ENCODE measurements at places on chromosomes 13 and 19.

DNA sequence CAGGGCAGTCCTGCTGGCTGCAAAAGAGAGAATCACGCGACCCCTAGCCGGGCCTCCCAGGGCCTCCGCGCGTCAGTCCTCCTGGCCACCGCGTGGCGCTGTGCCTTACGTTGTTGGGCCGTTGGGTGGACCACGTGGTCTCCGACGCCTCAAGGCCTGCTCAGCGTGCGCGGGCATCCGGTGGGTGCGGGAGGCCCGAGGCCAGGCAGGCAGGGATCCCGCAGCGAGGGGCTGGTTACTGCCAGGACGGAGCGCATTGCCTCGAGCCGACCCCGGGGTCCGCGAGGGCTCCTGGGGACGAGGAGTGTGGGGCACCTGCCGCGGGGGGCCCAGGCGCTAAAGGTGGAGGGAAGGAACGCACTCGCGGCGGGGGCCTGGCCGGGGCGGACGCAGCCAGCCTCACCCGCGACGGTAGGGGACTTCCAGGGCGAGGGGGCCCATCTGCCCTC is at the start of gene TDRD12:
TDRD12 (plus strand) TSS at position 157 of the 449 bp plus-strand sequence. CDS start 306 bp downstream, outside the sequence.
- no peak for DNase-seq

DNA sequence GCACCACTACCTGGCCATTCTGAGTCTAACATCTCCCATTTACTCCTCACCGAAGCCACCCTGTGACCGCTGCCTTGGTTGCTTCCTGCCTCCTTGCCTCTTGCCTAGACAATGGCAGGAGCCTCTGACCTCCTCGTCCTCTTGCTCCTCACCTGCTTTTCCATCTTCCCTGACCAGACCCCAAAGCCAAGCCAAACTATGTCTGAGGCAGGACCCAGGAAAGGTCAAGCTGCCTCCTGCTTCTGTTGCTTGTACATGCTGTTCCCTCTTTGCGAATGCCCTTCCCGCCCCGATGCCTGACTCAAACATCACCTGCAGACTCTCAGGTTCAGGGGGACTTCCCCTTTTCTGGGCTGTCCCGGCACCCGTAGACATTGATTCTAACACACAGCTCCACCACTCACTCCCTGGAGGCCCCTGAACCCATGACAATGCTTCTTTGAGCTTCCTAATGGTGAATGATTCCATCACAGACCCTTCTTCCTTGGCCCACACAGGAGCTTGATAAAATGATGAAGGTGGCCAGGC is 60.8 kb downstream of the F2RL3 start:
- no peak for DNase-seq

DNA sequence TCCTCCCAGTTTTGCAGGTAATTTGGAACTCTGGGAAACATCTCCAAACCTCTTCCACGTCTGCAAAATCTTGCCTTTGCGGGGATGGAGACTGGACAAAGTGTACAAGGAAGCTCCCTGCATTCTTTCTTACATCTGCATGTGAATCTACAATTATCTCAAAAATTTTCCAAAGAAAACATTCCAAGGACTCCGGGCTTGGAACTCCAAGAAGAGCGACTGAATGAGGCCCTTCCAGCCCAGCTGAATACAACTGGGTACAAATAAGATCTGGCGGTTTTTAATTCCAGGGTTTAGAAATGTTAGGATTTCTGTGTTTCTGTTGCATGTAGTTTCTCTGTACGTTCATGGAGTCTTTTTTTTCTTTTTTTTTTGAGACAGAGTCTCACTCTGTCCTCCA is 28.5 kb downstream of the EXOC3L2 start:
- DNase-seq = no peak

GRCh38 chr19:47587295-47587694 is 14.3 kb upstream of the ZNF541 start:
- peak; percentile 59 for DNase-seq

DNA sequence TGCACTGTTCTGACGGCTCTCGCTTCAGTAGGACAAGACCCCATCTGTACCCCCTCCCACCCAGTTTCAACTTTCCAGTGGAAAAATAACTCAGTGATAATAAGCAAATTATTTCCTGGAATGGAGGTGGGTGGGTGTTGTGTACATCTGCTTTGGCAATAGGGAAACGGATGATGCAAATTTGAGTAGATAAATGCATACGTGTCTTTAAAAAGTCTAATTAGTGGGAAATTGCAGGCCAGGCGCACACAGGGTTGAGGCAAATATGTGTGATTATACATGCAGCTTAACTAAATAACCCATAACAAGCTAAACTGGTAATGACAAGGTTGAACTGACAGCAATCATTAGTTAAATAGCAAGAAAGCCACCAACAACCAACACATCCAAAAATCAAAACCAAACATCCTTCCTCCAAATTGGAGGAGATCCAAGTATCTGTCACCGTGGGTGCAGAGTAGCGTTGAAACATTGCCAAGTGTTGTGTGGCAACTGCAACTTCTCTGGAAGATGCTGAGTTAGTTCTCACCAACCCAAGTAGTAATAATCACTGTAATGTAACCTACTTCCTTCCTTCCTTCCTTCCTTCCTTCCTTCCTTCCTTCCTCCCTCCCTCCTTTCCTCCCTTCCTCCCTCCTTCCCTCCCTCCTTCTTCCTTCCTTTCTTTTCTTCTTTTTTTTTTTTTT is 54.6 kb downstream of the TRPM4 start:
- DNase-seq = no peak

- DNase-seq = no peak
Measured at GRCh38 chr19:36745870-36746269, 26.7 kb downstream of the ZNF850 start.

DNA sequence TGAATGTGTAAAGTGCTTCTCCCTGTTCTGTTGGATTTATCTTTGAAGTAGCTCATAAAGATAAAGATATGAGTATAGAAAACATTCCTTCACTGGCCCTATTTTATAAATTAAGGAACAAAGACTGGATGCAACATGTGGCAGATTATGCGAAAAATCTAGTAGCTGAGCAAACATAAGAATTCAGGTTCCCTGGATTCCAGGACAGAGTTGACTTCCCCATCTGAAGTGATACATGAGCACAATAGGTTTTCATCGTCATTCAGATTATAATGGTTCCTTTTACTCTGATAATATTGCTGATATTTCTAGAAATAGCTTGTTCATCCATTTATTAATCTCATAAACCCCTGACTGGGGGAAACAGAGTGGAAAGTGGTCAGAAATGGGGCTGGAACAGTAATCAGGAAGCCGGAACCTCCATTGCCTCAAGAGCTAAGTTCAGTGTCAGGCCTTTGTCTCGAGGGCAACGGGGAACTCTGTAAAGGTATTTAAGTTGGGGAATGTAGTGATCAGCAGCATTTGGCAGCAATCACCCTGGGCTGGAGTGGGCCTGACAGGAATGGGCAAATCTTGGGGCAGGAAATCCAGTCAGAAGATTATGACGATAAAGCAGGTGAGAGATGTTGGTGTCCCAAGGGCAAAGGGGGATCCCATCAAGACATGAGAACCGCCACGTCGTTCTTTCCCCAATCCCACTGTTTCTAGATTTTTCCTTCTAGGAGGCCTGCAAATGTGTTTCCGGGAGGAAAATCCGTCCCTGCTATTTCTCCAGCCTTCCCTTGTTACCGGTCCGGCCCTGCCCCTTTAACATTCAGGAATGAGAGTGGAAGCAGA is 232.5 kb upstream of the SERP2 start:
- no peak for DNase-seq

- no peak for DNase-seq
Measured at GRCh38 chr13:64778002-64778401, 2452.1 kb downstream of the PCDH9 start.

DNA sequence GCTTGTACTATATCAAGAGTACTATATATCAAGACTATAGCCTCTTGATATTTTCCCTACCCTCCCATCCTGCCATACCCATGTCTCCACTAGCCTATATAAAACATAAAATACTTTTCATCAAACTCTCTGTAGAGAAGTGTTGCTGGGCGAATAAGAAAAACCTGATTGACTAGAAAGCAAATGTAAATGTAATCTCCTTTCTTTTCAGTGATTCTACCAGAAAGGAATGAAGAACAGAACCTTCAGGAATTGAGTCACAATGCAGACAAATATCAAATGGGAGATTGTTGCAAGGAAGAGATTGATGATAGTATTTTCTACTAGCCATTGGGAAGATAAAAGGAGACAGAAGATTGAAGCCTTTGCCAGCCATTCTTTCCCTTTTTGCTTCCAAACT is 89.2 kb downstream of the KCNRG start:
- no peak for DNase-seq

DNA sequence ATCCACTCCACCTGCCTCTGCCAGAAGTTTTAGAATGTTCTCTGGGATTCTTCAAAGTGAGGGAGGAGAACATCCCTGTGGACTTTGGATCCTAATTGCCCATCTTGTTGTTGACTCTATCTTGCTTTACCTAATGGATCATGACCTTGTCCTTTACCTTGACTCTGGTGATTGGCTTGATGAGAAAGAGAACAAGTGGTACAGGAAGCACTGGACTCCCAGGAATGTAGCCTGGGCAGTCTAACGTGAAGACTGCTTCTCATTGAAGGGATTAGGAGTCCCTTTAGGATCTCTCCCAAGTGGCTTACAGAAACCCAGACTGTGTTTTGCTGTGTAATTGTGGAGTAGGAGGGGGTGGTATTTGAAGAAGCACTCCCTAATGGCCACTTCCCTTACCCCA is 63.9 kb downstream of the SLC10A2 start:
- no peak for DNase-seq

GRCh38 chr13:80363890-80364503 is 23.1 kb upstream of the SPRY2 start:
- no peak for DNase-seq

DNA sequence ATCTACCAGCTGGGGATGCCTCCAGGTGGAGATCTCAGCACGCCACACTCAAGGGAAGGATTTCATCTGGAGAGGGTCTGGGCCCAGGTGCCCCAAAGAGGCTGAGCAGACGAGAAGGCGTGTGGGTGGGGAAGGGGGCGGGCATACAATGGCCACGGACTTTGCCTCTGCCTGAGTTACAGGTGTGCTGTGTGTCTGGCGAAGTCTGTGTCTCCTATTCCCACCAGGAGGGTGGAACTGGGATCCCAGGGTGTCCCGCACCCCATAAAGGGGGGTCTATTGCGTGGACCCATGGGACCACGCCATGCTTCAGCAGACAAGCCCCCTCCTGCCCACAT is 3.6 kb downstream of the TLE2 start:
- no peak for DNase-seq

GRCh38 chr19:49999371-50000010 is 25.7 kb downstream of the VRK3 start:
- DNase-seq = no peak

DNA sequence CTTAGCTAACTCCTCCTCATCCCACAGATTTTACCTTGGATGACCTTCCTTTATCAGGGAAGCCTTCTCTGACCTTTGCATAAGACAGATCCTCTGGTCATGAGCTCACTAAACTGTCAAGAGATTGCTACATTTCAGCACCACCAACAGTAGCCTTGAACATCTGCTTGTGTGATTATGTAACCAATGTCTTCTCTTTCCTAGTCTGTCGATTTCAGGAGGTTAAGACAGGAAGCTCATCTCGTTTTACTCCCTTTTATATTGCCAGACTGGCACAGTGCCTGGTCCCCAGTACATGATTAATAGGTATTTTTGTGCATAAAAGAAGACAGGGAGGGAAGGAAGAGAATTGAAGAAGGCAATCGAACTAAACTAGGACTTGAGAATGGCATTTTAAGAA is 1697.7 kb downstream of the EFNB2 start:
- no peak for DNase-seq

- DNase-seq = no peak
Measured at GRCh38 chr19:38135150-38135998, 88.6 kb downstream of the DPF1 start.

- no peak for DNase-seq
Measured at GRCh38 chr13:89382981-89383380, 1711.8 kb downstream of the SLITRK5 start.

GRCh38 chr13:75760131-75761021 is 124.2 kb downstream of the LMO7 start:
- no peak for DNase-seq

DNA sequence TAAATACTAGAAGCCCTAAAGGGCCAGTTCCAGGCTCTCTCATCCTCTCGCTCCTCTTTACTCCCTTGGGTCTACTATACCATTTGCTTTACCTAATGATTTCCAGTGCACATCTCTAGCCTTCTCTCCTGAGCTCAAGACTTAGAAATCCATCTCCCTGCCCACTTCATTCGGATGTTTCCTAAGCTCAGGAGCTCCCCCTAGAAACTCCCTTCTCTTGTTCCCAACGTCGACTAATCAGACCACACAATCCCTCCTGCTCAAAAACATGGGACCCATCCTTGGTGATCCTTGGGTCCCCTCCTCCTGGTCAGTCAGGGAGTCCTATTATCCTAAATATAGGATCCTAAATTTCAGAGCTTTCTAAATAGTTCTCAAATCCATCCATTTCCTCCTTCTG is 21.1 kb upstream of the STK24 start:
- DNase-seq = no peak

- DNase-seq = peak; percentile 76
Measured at GRCh38 chr13:44917589-44918325, 71.5 kb downstream of the NUFIP1 start.

- no peak for DNase-seq
Measured at GRCh38 chr19:37933937-37934358, 26.9 kb downstream of the SIPA1L3 start.

DNA sequence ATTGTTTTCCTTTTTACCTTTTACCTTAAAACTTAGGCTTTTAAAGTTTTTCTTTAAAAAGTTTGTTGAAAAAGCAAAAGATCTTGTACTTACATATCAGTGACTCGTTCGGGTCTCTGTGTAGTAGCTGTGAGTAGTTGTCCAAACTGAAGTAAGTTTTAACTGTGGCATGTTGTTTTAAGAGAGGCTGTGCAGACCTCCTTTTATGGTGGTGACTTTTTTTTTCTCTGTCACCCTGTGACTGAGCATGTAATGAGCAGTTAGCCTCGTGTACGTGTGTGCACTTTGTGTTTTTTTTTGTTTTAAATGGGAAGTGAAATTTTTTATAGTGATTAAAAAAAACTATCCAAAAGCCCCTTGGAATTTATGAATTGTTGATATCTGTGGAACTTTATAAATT is at the start of gene GPR183:
GPR183 (minus strand) TSS at position 153 of the 400 bp plus-strand sequence. CDS start 11,254 bp downstream, outside the sequence.
- no peak for DNase-seq

DNA sequence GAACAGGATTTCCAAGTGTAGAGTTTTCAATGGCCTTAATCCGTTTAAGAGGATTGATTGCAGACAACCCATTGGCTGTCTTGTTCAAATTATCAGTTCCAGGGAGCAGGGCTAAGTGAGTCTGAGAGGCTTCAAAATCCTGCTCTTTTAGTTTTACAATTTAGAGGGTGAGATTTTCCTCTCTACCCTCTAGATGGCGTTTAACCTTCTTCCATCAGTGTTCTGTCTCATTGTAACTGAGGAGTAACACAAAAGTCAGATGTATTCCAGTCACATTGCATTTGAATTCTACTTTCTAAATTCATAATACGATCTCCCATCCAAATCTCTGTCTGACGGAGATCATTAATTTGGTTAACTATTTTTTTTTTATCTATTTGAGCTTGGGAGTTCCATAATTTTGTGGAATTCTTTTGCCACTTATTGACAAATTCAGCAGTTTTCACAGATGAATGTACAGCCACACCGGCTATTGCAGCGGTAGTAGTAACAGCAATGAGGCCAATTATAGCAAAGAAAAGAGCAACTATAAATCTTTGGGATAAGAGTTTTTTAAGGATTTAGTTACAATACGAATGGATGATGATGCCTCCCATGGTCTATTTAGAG is 7.8 kb upstream of the C19orf84 start:
- DNase-seq = peak; percentile 30
